CD4-positive, alpha-beta T cell treated with Interleukin-21 for 1 hour (primary cell): ENCODE measurements at places on chromosomes 2 and 18.

DNA sequence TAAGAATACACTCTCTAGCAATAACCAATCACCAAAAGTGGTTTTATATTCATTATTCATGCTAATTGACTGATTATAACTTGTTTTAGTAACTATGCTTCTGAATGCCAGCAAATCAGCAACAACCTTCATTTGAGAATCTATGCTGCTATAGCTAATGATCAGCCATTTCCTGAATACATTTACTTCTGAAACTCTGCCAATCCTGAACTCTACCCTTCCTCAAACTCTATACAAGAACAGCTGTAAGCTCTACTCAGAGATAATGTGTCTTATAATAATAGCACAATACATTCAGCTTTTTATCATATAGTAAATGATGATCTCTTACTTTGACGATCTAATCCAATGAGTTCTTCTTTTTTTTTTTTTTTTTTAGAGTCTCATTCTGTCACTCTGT, 85.7 kb upstream of the EPAS1 start:
- DNase-seq = no peak

GRCh38 chr2:30862054-30862651, 54.9 kb upstream of the CAPN13 start:
- peak; percentile 59 for DNase-seq

DNA sequence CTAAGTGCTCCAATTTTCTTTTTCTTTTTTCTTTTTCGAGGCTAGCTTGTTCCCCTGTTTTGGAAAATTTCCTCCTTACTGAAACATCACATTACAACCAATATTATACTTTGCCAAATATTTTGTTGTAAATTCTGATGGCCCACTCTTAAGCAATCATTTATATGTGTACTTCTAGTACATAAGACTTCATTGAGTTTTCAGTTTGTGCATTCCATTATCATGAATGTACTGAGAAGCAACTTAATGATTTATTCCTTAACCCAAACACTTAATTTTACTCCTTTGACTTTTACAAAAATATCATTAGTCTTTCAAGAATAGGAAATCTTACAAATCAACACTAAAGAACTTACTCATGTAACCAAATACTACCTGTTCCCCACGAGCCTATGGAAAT, 242.4 kb downstream of the ARHGAP15 start:
- DNase-seq = no peak

DNA sequence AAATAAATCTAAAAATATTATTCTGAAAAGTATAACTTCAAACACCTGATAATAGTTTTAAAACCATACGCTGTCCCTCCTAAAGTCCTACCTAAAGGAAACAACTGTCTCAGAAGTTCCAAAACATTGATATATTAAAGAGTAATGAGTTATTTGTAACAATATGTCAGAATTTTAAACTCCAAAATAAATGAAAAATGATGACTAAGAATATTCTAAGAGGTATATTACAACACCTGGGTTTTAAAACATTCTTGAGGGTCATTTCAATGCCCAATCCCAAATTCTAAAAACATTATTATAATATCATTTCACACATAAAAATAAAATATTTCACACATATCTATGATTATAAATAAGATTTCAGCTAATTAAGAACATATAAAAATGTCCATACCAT, 20.2 kb downstream of the KIDINS220 start:
- DNase-seq = no peak

DNA sequence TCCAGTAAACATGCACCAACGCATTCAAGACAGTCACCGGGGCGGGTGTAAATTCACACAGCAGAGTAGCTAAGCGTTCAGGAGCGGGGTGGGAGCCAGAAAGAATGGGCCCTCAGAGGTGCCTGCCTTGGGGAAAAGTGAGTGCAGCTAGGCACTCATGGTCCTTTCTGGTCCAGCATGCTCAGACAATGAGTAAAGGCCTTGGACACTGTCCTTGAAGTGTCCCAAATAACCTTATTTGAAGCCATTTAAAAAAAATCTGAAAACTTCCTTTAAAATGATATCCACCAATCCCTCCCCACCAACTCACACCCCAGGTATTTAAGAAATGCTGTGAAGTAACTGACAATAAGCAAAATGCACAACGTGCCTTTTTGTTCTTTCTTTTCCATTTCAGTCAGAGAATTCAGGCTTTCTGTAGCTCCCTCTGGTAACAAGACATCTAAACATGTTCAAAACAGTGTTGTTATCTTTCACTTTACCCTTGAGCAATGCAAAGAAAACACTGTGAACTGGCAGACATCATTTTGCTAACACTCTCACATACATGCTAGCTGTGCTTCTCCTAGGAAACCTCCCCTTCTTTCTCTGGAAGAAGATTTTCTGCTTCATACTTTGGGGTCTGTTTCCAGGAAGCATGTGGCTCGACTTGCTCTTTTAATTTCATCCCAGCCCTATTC, 445.1 kb upstream of the SPRED2 start:
- DNase-seq = no peak

- peak; percentile 2 for DNase-seq
Measured at GRCh38 chr2:44291281-44292248, 16.3 kb downstream of the SLC3A1 start.

GRCh38 chr2:196219671-196220070, 48.3 kb upstream of the STK17B start:
- DNase-seq = no peak

DNA sequence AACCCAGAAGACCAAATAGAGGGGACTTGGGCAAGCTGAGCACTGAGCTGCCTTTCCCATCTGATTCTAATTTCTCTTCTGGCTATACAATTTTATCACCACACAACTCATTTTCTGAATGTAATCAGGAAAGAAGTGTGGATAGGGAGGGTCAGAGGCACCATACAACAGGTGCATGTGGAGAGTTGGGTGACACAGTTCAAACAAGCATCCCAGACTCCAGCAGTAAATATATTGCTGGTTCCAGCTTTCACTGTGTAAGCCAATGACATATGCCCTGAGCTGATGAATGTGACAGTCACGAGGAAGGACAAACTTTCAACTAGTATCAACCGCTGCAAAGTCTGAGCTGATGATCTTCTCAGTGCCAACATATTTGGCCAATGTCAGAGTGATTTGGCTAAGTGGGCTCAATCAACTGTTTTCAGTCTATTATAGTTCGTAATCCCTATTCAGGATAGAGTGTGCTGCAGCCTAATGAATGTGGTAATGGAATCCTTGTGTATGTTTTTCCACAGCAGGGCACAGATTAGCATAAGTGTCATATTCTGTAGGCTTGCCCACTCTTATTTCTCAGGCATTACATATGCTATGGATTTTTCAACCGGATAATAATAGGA, 109.9 kb upstream of the MEIS1 start:
- no peak for DNase-seq
